Small intestine (tissue), 16 donors: ENCODE measurements at places on chromosomes 4 and X. TPM values are rescaled to one million over a fixed set of nuclear protein-coding genes. Genes with fewer than 3 reads are reported as not detected.

TSR2 gene
- polyA plus RNA-seq, result 28.4 TPM

S100G gene
- polyA plus RNA-seq, result 28.9 TPM

PAGE4 gene
- polyA plus RNA-seq, result not detected

ATP1B4 gene
- polyA plus RNA-seq, result 0.66 TPM

DUX4 gene
- not detected for polyA plus RNA-seq

EBP gene
- 92.9 TPM for polyA plus RNA-seq

GPRASP1 gene
- 0.67 TPM for polyA plus RNA-seq

CENPVL1 gene
- 0.03 TPM for polyA plus RNA-seq

SGCB gene
- polyA plus RNA-seq, result 3.8 TPM

SCD5 gene
- 1.4 TPM for polyA plus RNA-seq

SMIM31 gene
- polyA plus RNA-seq, result 16.7 TPM

ZNF518B gene
- polyA plus RNA-seq, result 6.3 TPM

SMIM20 gene
- 101 TPM for polyA plus RNA-seq

OPN1MW gene
- polyA plus RNA-seq, result not detected

WDFY3 gene
- 4.7 TPM for polyA plus RNA-seq

PAGE2B gene
- not detected for polyA plus RNA-seq

EREG gene
- polyA plus RNA-seq, result 0.22 TPM

CFAP99 gene
- 0.67 TPM for polyA plus RNA-seq

GPR78 gene
- polyA plus RNA-seq, result not detected

F11 gene
- polyA plus RNA-seq, result 25.1 TPM

SPATA4 gene
- not detected for polyA plus RNA-seq

POLN gene
- 0.98 TPM for polyA plus RNA-seq

GRPR gene
- not detected for polyA plus RNA-seq

PTTG2 gene
- polyA plus RNA-seq, result not detected

L1CAM gene
- polyA plus RNA-seq, result 2.1 TPM

ZC4H2 gene
- 6.9 TPM for polyA plus RNA-seq

KDM5C gene
- polyA plus RNA-seq, result 50.9 TPM

MAGEB1 gene
- not detected for polyA plus RNA-seq

IL13RA1 gene
- polyA plus RNA-seq, result 37.8 TPM

CSAG1 gene
- polyA plus RNA-seq, result not detected

ARHGAP6 gene
- 3.5 TPM for polyA plus RNA-seq

HERC5 gene
- 4.3 TPM for polyA plus RNA-seq

CHIC1 gene
- 1.1 TPM for polyA plus RNA-seq

GAGE12E gene
- polyA plus RNA-seq, result not detected

PWWP3B gene
- polyA plus RNA-seq, result 34.0 TPM

RAB41 gene
- 0.92 TPM for polyA plus RNA-seq

NLGN3 gene
- polyA plus RNA-seq, result 0.45 TPM

SHROOM3 gene
- 30.2 TPM for polyA plus RNA-seq

CENPVL2 gene
- not detected for polyA plus RNA-seq

CYLC1 gene
- polyA plus RNA-seq, result not detected

ENAM gene
- 0.04 TPM for polyA plus RNA-seq

PCSK1N gene
- 18.9 TPM for polyA plus RNA-seq

UNC5C gene
- 1.1 TPM for polyA plus RNA-seq
